ENCODE measurements at places on chromosomes 3 and 15.

GRCh38 chr3:59245300-59245858, 195.6 kb upstream of the CFAP20DC start:
- no peaks in the 10 kb centered on the region for H3K27me3 ChIP-seq
- DNase-seq, result peak; percentile 22
- no peak overlapping the region for H3K27ac ChIP-seq
- no peaks in the 10 kb centered on the region for H3K36me3 ChIP-seq
- peaks cover 9% of the 10 kb centered on the region for H3K4me1 ChIP-seq

GRCh38 chr3:170233530-170233929, 11.3 kb downstream of the PRKCI start:
- no peak for DNase-seq
- H3K4me3 ChIP-seq, result no peak overlapping the region
- no peak overlapping the region for H3K27ac ChIP-seq
- H3K36me3 ChIP-seq, result no peaks in the 10 kb centered on the region
- H3K27me3 ChIP-seq, result no peaks in the 10 kb centered on the region
- no peaks in the 10 kb centered on the region for H3K4me1 ChIP-seq

DNA sequence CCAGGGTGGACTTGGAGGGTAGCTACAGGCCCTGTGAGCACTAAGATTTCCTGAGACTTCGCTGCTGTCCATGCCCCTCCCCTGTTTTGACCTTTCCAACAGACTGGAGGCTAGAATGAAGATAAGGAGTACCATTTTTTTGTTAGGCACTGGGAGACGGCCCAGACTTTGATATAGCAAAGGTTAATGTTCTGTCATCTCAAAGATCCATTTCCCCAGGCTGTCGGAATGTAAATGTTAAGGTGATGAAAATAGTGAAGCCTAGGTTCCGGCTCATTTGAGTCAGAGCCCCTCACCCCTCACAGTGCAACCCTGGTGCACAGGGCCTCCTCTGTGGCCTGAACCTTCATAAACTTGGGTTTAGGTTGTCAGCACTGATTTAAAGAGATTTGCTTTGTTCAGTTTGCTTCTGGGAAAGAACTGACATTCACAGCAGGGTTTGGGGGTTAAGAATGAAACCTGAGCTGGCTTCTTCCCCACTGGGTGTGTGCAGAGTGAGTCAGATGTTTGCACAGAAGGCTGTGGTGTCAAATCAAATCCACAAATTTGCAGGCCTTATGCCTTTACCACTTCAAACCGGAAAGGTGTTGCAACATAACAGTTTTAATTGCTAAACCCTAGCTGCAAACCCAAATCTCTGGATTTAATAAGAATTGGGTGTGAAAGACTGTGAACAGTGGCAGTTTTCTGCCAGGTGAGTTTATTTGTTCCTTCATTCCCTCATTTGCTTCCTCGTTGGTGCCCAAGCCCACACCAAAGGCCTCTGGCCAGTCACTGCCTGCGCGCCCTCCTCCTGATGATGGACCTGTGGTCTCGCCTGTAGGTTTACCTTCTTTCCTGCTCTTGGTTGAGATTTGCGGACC, 20.6 kb upstream of the KCTD6 start:
- peaks cover 21% of the 10 kb centered on the region for H3K4me1 ChIP-seq
- H3K27me3 ChIP-seq, result no peaks in the 10 kb centered on the region
- peak; percentile 60 for DNase-seq
- H3K4me3 ChIP-seq, result no peak overlapping the region
- H3K27ac ChIP-seq, result peak overlapping the region; percentile 78
- no peaks in the 10 kb centered on the region for H3K36me3 ChIP-seq

DNA sequence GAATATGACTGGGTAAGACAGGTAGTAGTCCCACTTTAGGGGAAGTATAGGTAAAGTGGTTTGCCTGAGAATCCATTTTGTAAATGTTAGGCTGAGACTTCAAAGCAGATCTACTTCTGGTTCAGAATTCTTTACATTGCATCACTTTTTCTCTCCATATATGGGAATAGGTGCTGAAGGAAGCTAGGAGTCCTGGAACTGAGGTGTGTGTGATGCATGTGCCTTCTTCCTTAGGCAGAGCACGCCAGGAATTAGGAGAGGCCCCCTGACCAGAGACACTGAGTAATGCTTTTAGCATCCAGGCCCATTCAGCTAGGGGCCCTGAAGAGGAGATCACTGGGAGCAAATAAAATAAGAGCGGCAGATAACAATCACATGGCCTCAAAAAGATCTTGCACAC, 69.2 kb upstream of the DCP1A start:
- H3K36me3 ChIP-seq, result no peaks in the 10 kb centered on the region
- DNase-seq, result peak; percentile 74
- no peaks in the 10 kb centered on the region for H3K27me3 ChIP-seq
- no peaks in the 10 kb centered on the region for H3K4me1 ChIP-seq
- no peak overlapping the region for H3K27ac ChIP-seq

- no peak overlapping the region for H3K27ac ChIP-seq
- H3K4me1 ChIP-seq, result peaks cover 5% of the 10 kb centered on the region
- H3K4me3 ChIP-seq, result no peak overlapping the region
Observed at GRCh38 chr3:127365163-127365798, 77.4 kb upstream of the PRR20G start.

- H3K27ac ChIP-seq, result no peak overlapping the region
- H3K36me3 ChIP-seq, result no peaks in the 10 kb centered on the region
- H3K27me3 ChIP-seq, result no peaks in the 10 kb centered on the region
- DNase-seq, result peak; percentile 89
- peaks cover 2% of the 10 kb centered on the region for H3K4me1 ChIP-seq
Observed at GRCh38 chr3:8069471-8069870, 432.2 kb upstream of the LMCD1 start.

DNA sequence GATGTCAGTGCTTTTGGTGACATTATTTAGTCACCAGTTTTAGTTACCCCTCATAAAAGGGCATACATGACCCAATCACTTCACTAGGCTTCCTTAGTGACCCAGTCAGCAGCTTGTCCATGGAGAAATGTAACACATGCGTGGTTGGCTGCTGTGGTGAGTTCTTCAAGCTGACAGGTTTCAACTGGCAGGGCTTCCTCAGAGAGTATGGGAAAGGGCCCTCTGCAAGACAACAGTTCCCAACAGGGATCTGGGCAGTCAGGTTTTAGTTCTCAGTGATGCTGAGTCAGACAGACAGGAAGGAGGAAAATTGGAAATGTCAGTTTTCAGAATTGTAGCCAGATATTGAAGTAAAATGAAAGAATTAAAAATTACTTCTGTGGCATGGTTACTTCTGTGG, 282.5 kb downstream of the TBL1XR1 start:
- no peak overlapping the region for H3K27ac ChIP-seq
- H3K4me1 ChIP-seq, result peaks cover 15% of the 10 kb centered on the region
- DNase-seq, result peak; percentile 63

DNA sequence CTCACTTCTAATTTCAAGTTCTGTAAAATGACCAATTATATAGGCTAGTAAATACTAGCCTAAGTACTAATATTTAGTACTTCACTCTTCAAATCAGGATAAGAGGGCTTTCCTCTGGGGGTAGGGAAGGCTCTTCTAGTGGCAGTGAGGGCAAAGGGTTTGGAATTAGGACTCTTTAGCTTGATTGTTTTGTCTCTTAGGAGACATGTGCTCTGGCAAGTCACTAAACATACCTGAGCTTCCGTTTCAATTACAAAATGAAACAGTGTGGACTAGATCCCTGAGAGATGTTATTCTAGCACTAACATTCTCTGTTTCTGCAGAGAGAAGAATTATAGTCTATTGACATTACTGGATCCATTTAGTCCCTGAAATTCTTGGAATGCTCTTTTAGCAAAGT, 71.5 kb downstream of the PCOLCE2 start:
- no peak overlapping the region for H3K27ac ChIP-seq
- H3K4me1 ChIP-seq, result no peaks in the 10 kb centered on the region
- no peaks in the 10 kb centered on the region for H3K36me3 ChIP-seq
- DNase-seq, result no peak
- H3K27me3 ChIP-seq, result no peaks in the 10 kb centered on the region
- no peak overlapping the region for H3K4me3 ChIP-seq

GRCh38 chr15:80123034-80123433, 29.8 kb upstream of the FAH start:
- no peak for DNase-seq
- H3K36me3 ChIP-seq, result no peaks in the 10 kb centered on the region
- H3K4me1 ChIP-seq, result no peaks in the 10 kb centered on the region
- no peak overlapping the region for H3K27ac ChIP-seq
- no peaks in the 10 kb centered on the region for H3K27me3 ChIP-seq
- H3K4me3 ChIP-seq, result no peak overlapping the region

Measured in mesendoderm (in vitro differentiated cells).